ENCODE measurements at places on chromosomes 4 and X.

DNA sequence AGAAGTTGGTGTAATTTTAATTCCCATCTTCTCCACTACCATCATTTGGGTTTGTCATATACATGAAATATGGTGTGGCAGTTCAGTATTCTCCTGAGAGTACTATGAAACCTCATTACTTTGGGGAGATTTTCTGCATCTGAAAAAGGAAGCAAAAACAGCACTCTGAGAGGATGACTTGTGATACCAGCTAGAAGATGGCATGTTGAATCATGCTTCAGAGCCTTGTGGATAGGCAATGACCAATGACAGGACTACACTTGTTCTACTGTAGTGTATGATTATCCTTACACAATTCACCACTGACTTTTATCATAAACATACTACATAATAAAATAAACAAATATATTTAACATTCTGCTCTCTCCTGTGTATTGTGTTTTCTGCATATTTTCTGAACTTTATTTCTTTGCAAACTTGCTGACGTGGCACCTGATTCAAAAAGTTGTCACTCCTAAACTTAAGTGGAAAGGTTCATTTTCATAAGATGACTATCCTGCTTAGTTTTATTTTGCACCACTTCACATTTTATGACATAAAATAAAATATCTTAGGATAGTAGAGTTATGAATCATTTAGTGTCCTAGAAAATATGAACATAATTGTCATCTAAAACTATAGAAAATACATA, 991.3 kb downstream of the FSTL5 start:
- no peak for DNase-seq

- DNase-seq: no peak
Observed at GRCh38 chr4:57370691-57371090, 260.5 kb upstream of the IGFBP7 start.

DNA sequence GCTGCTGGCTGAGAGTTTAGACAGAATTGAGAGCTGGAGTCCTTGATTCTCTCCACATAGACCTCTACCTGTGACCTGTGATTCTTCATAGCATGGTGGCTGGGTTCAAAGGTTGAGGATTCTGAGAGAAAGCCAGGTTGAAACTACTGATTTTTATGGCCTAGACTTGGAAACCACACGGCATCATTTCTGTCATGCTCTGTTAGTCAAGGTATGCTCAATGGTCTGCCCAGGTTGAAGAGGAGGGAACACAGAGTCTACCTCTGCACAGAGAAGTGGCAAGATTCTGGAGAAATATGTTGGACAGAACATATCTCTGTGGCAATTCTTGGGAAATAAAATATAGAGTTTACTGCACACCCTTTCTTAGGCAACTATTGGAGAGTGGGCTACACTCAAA, 57.2 kb upstream of the CXorf66 start:
- no peak for DNase-seq

DNA sequence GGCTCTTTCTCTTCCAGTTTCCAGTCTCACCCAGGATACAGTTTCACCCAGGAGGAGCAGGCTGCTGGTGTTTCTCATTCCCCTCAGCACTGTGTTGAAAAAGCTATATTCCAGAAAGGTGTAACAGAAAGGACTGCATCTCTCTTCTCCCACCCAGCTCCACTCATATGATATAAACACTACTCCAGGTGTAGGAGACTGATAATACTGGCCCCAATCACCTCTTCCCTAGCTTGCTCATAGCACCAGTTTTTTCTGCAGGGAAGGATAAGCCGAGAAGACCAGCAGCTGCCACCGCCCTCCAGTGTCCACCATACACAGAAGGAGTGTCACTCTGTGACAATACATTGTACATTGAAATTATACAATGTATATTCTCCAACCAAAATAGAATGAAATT, 105.5 kb upstream of the STK26 start:
- no peak for DNase-seq

GRCh38 chr4:184689681-184690080, 40.1 kb downstream of the PRIMPOL start:
- no peak for DNase-seq

DNA sequence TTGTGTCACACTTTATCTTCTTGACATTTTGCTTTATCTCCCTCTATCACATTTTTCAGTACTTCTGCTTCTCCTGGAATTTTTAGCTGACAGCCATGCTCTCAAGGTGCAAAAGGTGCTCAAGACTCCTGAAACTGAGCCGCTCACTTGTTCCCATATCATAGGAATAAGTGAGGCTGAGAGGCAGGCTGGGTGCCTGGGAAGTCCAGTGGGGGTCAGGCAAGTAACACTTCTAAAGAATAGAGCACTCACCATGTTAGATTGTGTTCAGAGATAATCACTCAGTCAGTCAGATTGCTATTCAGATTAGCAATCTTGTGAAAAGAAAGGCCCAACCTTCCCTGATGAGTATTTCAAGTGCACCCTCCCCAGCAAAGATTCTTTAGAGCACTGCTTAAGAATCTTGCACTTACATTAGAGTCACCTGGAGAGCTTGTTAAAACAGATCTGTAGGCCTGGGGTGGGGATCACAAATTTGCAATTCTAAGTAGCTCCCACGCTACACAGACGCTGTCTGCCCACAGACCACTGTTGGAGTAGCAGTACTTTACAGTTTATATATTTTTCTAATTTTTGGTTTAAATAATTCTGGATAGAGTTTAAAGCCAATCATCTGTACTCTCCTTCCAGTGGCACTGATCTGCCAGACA, 23.1 kb upstream of the LRAT start:
- no peak for DNase-seq

- no peak for DNase-seq
Observed at GRCh38 chr4:73181231-73181630, 77.4 kb downstream of the ANKRD17 start.
